Fibroblast of skin of abdomen (primary cell): ENCODE measurements at places on chromosomes 6 and 20.

- no peak for DNase-seq
Observed at GRCh38 chr6:95685822-95686221, 108.5 kb downstream of the MANEA start.

GRCh38 chr6:54086439-54086838, 24.8 kb upstream of the MLIP start:
- DNase-seq, result no peak

DNA sequence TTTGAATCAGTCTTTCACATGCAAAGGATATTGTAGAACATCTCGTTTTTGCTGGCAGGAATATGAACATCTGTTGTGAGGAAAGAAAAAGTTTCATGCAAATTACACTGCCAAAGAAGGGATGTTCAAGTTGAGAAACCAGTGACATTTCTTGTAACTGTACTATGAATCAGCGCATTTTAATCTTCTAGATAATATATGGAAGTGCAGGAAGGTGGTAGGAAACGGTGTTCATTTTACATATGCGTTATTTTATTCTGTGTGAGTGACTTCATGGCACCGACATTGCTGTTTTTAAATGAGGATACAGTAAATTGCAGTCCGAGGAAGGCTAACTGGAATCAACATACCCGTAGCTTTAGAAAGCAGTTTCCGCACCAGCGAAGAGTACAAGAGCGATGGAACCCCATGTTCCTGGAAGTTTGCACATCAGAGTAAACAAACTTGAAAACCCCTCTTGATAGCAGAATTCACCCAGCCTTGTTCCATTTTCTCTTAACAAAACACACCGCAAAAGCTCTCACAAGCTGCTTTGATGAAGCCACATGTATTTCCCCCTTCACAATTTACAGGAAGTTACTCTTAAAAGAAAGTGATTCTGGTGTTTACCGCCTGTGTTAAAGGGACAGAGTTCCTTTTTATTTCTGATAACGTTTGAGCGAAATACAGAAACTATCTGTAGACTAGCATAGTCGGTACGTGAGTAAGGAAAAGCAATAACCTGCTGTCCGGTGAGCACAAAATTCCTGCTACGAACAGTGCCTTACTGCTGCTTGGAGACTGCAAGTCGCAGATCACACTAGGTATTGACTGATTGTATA, 11.5 kb downstream of the PRDM1 start:
- DNase-seq, result peak; percentile 77

DNA sequence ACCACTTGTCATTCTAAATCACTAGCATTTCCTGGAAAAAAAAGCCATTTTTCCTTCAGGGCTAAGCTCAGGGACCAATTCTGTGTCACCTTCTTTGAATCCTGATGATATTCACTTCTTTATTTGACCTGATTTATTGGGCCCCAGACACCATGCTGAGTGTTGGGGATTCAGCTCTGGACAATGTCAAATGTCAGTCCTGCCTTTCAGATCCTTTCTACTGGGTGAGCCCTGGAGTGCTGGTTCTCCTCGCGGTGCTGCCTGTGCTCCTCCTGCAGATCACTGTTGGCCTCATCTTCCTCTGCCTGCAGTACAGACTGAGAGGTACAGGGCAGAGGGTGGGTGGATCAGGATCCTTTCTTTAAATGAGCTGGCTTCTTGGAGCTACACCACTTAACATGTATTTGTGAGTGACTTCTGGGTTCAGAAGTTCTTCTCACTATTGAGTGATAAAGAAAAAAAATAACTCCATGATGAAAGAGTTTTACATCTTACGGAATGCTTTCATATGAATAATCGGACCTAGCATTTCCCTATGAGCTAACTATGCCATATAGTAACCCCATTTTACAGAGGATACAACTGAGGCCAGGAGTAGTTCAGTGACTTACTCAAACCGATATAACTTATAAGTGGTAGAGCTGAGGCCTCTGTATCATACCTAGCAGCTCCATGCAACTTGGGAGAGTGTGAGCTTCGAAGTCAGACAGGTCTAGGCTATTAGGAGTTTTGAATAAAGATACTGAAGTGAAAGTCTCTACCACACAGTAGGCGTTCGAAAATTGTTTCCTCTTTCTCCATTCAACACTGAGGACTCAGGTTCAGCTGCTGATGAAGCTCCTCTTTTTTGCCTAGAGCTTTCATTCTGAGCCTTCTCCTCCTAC, 9.3 kb downstream of the MOG start:
- no peak for DNase-seq

GRCh38 chr6:123306334-123306733, 310.3 kb downstream of the CLVS2 start:
- DNase-seq, result no peak

DNA sequence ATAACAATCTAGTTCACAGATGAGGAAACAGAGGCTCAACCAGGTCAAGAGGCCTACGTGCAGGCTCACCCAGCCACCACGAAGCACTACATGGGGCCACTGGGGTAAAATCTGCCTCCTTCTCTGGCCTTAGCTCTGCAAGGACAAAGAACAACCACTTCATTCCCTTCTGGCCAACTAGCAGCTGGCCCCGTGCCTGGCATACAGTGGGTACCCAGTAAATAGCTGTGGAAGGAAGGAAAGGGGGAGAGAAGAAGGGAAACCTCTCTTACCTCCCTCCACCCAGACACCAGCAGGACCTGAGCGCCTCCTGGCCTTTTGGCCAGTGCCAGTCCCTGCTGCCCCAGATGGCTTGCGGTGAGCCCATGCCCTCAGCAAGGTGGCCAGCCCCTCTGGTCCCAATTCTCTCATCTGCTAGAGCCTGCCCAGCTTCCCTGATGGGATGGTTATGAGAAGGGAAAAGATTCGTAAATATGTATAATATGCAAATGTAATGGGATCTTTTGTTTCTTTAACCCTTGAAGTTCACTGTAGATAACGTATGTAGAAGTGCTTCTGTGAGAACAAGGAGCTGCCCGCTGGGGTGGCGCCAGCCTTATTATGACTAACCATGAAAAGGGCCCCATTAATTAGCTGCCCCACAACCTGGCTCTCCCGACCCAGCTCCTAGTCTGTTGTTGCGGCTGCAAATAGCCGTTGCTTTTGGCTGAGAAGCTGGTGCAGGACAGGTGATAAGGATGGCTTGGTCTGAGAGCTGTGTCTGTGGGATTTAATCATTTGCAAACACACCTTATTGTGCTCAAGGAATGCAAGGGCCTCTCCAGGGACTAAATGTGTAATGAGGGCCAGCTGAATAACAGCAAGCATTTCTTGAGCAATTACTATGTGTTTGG, 62.0 kb downstream of the DLGAP4 start:
- no peak for DNase-seq

DNA sequence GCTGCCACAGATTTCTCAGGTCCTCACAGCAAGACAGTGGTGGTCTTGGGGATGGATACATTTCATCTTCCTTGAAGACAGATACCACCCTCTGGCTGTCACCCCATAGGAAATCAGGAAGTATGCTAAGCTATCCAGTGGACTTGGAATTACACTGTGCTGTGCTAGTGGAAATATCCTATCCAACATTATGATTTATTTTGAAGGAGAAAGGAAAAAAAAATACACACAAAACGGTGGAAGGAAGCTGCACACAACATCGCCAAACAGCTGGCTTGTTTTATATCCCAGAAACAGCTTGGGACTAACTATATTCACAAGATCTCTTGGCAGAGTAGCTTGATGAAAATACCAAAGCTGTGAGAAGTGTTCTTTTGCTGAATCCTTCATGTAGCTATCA, 257.6 kb downstream of the LAMA2 start:
- peak; percentile 24 for DNase-seq

DNA sequence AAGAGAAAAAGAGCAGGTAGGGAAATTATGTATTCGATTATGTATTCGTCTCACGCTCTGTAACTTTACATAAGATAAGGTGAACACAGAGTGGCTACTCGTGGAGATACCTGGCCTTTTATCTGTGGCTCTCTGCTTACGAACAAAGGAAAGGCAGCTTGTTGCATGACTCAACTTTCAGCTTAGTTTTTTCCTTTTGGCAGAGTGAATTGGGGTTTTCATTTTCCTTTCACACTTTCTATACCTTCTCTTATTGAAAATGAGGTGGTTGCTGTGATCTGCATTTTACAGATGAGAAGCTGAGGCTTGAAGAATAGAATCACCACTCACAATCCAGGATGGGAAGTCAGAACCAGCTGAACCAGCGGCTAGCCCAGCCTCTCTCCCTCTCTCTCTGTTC, 13.3 kb upstream of the KCNK15 start:
- no peak for DNase-seq

- peak; percentile 67 for DNase-seq
Observed at GRCh38 chr6:39357998-39358686, 35.6 kb upstream of the KCNK16 start.

- DNase-seq, result peak; percentile 52
Observed at GRCh38 chr6:169530752-169531123, 171.1 kb downstream of the WDR27 start.

DNA sequence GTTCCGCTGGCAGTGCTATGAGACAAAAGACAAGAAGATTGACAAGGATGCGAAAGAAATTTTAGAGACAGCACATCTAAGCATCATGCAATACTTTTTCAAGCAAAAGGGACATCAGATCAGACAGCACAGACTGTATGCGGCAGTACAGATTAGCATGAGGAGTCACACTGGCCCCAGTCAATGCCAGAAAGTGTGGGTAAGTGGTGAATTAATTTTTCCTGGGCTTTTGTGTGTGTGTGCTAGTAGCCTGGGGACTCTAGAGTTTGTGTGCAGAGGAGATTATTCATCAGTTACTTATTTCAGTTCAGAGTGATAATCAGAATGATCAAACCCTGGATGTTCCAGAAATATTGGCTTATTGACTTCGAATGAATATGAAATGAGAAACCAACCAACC, 47.2 kb downstream of the LAMA4 start:
- DNase-seq, result no peak

- DNase-seq, result peak; percentile 62
Observed at GRCh38 chr20:44747166-44748004, 1.7 kb downstream of the KCNK15 start.

GRCh38 chr6:47363736-47364135, 54.0 kb upstream of the TNFRSF21 start:
- DNase-seq, result no peak

GRCh38 chr6:18386298-18386976, 713 bp upstream of the RNF144B start:
- peak; percentile 59 for DNase-seq
